Vagina (tissue), 2 donors: ENCODE measurements at places on chromosomes 3 and 15.

DNA sequence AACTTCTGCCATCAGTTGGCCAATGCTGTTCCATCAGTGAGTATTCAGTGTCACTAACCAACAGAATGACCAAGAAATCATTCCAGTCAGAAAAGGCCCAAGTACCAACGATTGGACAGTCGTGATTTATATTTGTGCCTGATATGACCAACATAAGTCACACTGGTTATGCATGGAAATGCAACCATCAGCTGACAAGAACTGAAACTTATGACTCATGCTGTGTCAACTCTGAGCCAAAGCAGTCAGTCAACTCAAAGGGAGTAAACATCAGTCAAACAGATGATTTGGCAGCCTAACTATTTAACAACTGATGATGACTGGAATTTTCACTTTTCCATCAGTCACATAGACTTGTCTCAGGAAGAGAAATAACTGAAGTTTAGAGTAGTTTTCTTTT is 142.4 kb downstream of the ANXA2 start:
- no peak for DNase-seq
- no peaks in the 10 kb centered on the region for H3K4me1 ChIP-seq
- no peak overlapping the region for H3K4me3 ChIP-seq
- H3K27me3 ChIP-seq, result no peaks in the 10 kb centered on the region

DNA sequence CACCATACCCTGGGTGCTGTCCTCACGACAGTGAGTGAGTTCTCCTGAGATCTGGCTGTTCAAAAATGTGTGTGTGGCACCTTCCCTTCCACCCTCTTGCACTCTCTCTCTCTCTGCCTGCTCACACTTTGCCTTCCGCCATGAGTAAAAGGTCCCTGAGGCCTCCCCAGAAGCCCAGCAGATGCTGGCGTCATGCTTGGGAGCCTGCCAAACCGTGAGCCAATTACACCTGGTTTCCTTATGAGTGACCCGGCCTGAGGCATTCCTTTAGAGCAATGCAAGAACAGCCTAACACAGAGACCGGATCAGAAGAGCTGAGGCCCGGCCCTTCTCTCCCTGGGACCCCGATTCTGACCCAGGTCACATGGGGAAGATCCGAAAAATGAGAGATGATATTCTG is 15.4 kb downstream of the TMEM44 start:
- no peak overlapping the region for H3K27ac ChIP-seq
- H3K27me3 ChIP-seq, result no peaks in the 10 kb centered on the region
- H3K4me3 ChIP-seq, result no peak overlapping the region
- DNase-seq, result no peak
- H3K36me3 ChIP-seq, result no peaks in the 10 kb centered on the region
- no peaks in the 10 kb centered on the region for H3K4me1 ChIP-seq

GRCh38 chr3:142997330-142997729 is 4.0 kb upstream of the U2SURP start:
- H3K36me3 ChIP-seq, result no peaks in the 10 kb centered on the region
- no peaks in the 10 kb centered on the region for H3K27me3 ChIP-seq
- H3K27ac ChIP-seq, result no peak overlapping the region
- no peak overlapping the region for H3K4me3 ChIP-seq
- peaks cover 10% of the 10 kb centered on the region for H3K4me1 ChIP-seq
- no peak for DNase-seq

- no peak for DNase-seq
- no peaks in the 10 kb centered on the region for H3K27me3 ChIP-seq
- H3K4me3 ChIP-seq, result no peak overlapping the region
- H3K27ac ChIP-seq, result no peak overlapping the region
Measured at GRCh38 chr3:188722963-188723362, 448.8 kb upstream of the TPRG1 start.

DNA sequence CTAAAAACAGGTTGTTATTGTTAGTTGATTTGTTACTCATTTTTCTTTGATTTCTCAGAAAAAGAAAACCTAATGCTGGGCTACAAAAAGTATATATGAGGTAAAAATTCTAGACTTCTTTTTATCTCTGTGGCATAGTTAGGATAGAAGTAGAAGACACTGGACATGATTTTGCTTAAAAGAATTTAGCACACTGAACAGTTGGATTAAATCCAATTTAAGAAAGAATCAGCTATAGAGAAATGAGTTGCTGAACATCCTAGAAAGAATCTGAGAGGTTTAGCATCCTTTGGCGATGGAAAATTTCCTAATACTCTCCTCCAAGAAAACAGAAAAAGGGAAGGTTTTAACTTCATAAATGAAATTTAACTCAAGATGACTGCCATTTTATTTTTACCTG is 259.7 kb downstream of the TBL1XR1 start:
- H3K4me1 ChIP-seq, result peaks cover 6% of the 10 kb centered on the region
- no peaks in the 10 kb centered on the region for H3K36me3 ChIP-seq
- no peak overlapping the region for H3K27ac ChIP-seq
- no peak overlapping the region for H3K4me3 ChIP-seq

- H3K4me1 ChIP-seq, result peaks cover 18% of the 10 kb centered on the region
- DNase-seq, result no peak
- no peak overlapping the region for H3K27ac ChIP-seq
- no peaks in the 10 kb centered on the region for H3K27me3 ChIP-seq
Measured at GRCh38 chr15:101131489-101132389, 120.1 kb downstream of the CHSY1 start.

- no peak for DNase-seq
- peaks cover 12% of the 10 kb centered on the region for H3K27me3 ChIP-seq
- H3K4me3 ChIP-seq, result peak overlapping the region; percentile 39
- no peaks in the 10 kb centered on the region for H3K36me3 ChIP-seq
- no peak overlapping the region for H3K27ac ChIP-seq
- peaks cover 17% of the 10 kb centered on the region for H3K4me1 ChIP-seq
Measured at GRCh38 chr3:32816439-32817256, 1.1 kb upstream of the TRIM71 start.

DNA sequence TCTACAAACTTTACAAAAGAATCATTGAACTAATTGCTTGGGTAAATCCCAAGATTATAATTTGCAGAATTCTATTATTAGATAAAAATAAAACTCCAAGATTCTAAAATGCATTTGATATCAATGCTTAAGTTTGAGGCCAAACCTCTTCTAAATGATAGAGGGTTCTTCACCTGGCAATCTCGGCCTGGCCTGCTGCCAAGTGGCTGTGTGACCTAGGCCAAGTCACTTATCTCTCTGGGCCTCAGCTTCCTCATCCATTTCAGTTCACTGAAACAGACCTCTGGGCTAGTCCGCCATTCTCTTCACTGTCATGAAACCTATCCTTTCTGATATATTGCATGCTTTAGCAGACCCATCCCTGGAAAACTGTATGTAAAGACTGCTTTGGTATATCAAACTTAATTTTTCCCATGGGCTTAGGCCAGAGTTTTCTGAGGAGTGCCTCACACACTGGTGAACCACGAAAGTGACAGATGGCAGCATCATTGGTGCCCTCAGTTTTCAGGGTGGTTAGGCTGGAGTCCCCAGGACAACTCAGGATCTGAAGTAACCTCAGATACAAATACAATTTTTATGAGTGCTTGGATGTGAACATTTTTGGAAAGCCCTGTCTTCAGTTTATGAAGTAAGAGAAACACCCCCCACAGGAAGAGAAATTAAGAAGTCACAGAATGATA is 21.8 kb downstream of the NUDT16 start:
- peaks cover 4% of the 10 kb centered on the region for H3K4me1 ChIP-seq
- H3K36me3 ChIP-seq, result no peaks in the 10 kb centered on the region
- no peak for DNase-seq
- H3K4me3 ChIP-seq, result no peak overlapping the region
- no peaks in the 10 kb centered on the region for H3K27me3 ChIP-seq

DNA sequence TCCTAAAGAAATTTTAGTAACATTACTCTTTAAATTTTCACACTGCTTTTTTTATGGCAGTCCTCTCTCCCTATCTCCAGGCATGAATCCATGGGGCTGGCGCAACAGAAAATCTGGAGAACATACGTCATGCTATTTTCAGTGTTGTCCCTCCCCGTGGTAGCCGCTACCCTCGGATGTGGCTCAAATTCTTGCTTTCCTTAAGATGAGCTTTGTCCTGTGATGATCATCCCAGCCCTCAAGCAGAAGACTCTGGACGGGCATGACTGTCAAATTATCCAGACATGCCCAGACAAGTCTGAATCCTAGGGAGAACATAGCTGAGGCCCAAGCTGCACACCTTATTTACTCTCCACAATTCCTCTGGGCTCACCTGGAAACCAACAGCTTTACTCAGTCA is 49.1 kb downstream of the FMN1 start:
- H3K36me3 ChIP-seq, result no peaks in the 10 kb centered on the region
- H3K4me3 ChIP-seq, result no peak overlapping the region
- no peak overlapping the region for H3K27ac ChIP-seq
- no peaks in the 10 kb centered on the region for H3K27me3 ChIP-seq
